ENCODE measurements at places on chromosomes 7 and 10.

GRCh38 chr7:27156916-27157701 lies 634 bp upstream of the HOXA7 start:
- peaks cover 52% of the 10 kb centered on the region for H3K4me1 ChIP-seq
- H3K36me3 ChIP-seq, result no peaks in the 10 kb centered on the region
- H3K4me3 ChIP-seq, result no peak overlapping the region
- no peak overlapping the region for H3K27ac ChIP-seq

GRCh38 chr10:3095373-3096139 lies 28.2 kb downstream of the PFKP start:
- H3K4me1 ChIP-seq, result peaks cover 63% of the 10 kb centered on the region
- H3K36me3 ChIP-seq, result peaks cover 14% of the 10 kb centered on the region
- H3K4me3 ChIP-seq, result no peak overlapping the region
- DNase-seq, result no peak
- H3K27me3 ChIP-seq, result no peaks in the 10 kb centered on the region

- no peak overlapping the region for H3K4me3 ChIP-seq
- H3K36me3 ChIP-seq, result no peaks in the 10 kb centered on the region
- no peaks in the 10 kb centered on the region for H3K4me1 ChIP-seq
- DNase-seq, result peak; percentile 67
Measured at GRCh38 chr10:78278058-78278404, 244.4 kb downstream of the RPS24 start.

DNA sequence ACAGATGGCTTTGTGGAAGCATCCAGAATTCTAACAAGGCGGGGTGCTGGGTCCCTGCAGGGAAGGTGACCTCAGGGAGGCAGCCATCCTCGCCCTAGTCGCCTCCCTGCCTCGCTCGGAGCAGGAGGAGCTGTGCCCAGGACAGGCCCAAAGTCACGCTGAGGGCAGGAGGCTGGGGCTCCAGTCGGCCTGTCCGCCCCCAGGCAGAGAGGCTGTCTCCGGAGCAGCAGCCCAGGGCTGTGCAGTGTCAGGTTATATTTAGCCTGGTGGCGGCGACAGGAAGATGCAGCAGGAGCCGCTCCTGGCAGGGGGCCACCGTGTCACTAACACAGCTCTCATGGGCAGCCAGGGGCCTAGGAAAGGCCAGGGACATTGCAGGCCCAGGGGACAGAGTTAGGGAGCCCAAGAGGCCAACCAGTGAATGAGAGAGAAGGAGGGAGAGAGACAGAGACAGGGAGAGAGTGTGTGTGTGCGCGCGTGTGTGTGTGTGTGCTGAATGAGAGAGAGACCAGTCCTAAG lies 13.5 kb downstream of the KCNH2 start:
- peaks cover 13% of the 10 kb centered on the region for H3K27me3 ChIP-seq
- peak; percentile 88 for DNase-seq
- peak overlapping the region; percentile 89 for H3K27ac ChIP-seq

DNA sequence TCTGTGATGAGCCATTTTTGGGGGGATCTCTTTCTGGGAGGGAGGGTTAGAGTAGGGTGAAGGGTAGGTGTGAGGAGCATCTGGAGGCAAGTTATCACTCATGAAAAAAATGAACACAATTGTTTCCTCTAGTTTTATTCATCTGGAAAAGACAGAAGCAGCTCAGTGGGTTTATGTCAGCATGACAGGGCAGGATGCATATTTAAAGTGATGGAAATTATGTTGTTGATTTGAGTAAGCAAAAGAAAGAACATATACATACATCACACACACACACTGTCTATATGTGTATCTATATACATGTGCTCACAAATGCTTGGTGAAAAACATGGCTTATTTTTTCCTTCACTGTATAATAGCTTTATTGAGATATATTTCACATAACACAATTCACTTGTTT lies 114.2 kb downstream of the ADCY1 start:
- no peaks in the 10 kb centered on the region for H3K27me3 ChIP-seq
- peaks cover 5% of the 10 kb centered on the region for H3K4me1 ChIP-seq
- H3K27ac ChIP-seq, result no peak overlapping the region

DNA sequence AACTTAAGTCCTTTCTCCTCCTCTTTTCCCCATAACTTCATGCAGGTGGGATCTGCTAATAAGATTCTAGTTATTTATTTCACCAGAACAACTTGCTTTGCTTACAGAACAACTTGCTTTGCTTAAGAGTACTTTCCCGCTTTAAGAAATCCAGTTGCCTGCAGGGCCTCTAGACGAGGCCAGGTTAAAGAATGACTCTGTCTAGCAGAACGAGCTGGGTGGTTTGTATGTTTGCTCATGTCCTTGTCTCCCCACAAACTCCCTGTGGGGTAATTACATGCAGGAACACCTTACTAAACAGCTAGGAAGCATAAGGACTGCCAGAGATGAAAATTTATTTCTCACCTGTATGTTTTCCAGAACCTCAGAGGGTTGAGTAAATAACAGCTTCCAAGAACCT lies 8.8 kb upstream of the FZD8 start:
- H3K4me1 ChIP-seq, result no peaks in the 10 kb centered on the region
- no peak overlapping the region for H3K4me3 ChIP-seq
- no peak overlapping the region for H3K27ac ChIP-seq

DNA sequence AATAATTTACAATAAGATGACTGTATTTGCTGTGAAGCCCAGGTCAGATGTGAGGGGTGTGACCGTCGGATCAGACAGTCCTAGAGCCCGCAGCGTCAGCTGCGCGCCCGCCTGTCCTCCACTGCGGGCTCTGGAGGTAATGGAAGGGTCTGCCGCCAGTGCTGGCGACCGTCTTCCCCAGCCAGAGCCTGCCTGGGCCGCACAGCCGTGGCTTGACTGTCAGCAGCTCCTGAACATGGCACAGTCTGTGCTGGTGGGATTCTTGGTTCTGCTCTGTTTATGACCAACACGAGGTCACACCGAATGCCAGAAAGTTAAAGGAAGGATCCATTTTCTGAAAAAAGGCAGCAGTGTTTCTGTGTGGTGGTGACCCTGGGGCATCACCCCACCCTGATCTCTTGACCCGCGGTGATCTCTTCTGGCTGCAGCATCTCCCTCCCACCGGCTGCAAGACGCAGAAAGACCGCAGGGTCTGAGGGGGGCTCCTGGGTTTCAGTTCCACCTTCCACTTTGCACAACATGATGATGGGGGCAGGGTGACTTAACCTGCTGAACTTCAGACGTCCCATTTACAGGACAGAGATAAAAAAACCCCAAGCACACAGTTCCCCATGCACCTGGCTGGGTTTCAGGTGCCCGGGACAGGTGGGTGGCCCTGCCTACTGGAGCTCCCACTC lies 103.7 kb downstream of the DNAJB6 start:
- no peaks in the 10 kb centered on the region for H3K27me3 ChIP-seq
- no peak overlapping the region for H3K27ac ChIP-seq
- DNase-seq, result no peak
- no peak overlapping the region for H3K4me3 ChIP-seq
- H3K4me1 ChIP-seq, result no peaks in the 10 kb centered on the region

DNA sequence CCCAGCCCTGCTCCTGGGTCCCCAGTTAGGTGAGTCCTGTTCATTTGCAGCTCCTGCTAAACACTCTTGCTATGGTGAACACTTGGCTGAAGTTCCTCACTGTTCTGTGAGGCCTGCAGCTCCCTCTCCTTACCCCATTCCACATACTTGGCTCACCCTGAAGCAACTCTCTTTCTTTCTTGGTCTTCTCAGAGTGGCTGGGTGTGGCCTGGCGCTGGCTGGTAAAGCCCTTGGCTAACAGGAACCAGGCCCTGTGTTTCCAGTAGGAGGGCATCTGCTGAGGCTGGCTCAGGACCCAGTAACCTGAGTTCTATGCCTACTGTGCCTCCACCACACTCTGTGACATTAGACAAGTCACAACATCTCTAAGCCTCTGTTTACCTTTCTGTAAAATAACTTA lies 53.1 kb upstream of the COL13A1 start:
- no peaks in the 10 kb centered on the region for H3K36me3 ChIP-seq
- H3K27me3 ChIP-seq, result no peaks in the 10 kb centered on the region
- no peak for DNase-seq
- no peak overlapping the region for H3K4me3 ChIP-seq
- H3K27ac ChIP-seq, result no peak overlapping the region

DNA sequence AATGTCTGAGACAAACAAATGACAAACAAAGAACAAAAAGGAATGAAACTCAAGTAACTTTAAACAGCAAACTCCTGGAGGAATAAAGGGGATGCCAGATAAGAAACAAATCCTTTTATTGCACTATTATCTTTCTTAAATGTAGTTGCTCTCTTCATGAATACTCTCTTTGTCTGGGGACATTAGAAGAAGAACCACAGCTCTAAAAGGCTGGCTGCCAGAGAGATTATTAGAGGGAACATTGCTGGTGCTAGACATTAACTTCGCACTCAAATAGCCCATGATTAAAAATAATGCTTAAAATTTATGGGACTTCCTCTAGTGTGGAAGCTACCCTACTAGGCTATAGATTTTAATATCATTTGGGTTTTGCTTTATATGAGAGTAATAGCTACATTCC lies 1330.4 kb downstream of the XPNPEP1 start:
- no peaks in the 10 kb centered on the region for H3K27me3 ChIP-seq
- no peak overlapping the region for H3K4me3 ChIP-seq
- no peak for DNase-seq
- H3K36me3 ChIP-seq, result no peaks in the 10 kb centered on the region
- no peaks in the 10 kb centered on the region for H3K4me1 ChIP-seq
- no peak overlapping the region for H3K27ac ChIP-seq

DNA sequence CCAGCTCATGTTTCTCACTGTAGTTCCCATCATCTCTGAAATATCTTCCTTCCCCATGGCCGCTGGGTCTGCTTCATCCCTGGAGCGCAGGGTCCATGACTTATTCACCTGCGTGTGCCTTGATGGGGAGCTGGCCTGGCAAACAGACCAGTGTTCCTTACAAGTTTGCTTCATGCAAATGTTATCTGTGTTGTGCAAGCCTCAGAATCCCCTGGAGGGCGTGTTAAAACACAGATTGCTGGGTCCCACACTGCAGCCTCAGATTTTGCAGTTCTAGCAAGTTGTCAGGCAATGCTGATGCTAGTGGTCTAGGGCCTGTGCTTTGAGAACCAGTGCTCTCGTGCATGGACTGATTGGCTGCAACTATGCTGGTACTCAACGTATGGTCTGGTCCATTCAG lies 7.2 kb upstream of the DMBT1 start:
- no peak overlapping the region for H3K4me3 ChIP-seq
- H3K27me3 ChIP-seq, result peaks cover 3% of the 10 kb centered on the region
- DNase-seq, result no peak
- H3K4me1 ChIP-seq, result no peaks in the 10 kb centered on the region

GRCh38 chr10:131788386-131788785 lies 112.4 kb upstream of the PPP2R2D start:
- DNase-seq, result no peak
- no peak overlapping the region for H3K27ac ChIP-seq
- H3K36me3 ChIP-seq, result no peaks in the 10 kb centered on the region
- no peaks in the 10 kb centered on the region for H3K4me1 ChIP-seq
- no peaks in the 10 kb centered on the region for H3K27me3 ChIP-seq

- peaks cover 100% of the 10 kb centered on the region for H3K27me3 ChIP-seq
- peaks cover 51% of the 10 kb centered on the region for H3K4me1 ChIP-seq
Measured at GRCh38 chr10:100746784-100747455, 1.5 kb downstream of the PAX2 start.

- H3K36me3 ChIP-seq, result peaks cover 16% of the 10 kb centered on the region
- H3K4me1 ChIP-seq, result peaks cover 4% of the 10 kb centered on the region
- no peak for DNase-seq
- no peak overlapping the region for H3K27ac ChIP-seq
- H3K4me3 ChIP-seq, result no peak overlapping the region
Measured at GRCh38 chr7:93238748-93239147, 6.6 kb downstream of the VPS50 start.

DNA sequence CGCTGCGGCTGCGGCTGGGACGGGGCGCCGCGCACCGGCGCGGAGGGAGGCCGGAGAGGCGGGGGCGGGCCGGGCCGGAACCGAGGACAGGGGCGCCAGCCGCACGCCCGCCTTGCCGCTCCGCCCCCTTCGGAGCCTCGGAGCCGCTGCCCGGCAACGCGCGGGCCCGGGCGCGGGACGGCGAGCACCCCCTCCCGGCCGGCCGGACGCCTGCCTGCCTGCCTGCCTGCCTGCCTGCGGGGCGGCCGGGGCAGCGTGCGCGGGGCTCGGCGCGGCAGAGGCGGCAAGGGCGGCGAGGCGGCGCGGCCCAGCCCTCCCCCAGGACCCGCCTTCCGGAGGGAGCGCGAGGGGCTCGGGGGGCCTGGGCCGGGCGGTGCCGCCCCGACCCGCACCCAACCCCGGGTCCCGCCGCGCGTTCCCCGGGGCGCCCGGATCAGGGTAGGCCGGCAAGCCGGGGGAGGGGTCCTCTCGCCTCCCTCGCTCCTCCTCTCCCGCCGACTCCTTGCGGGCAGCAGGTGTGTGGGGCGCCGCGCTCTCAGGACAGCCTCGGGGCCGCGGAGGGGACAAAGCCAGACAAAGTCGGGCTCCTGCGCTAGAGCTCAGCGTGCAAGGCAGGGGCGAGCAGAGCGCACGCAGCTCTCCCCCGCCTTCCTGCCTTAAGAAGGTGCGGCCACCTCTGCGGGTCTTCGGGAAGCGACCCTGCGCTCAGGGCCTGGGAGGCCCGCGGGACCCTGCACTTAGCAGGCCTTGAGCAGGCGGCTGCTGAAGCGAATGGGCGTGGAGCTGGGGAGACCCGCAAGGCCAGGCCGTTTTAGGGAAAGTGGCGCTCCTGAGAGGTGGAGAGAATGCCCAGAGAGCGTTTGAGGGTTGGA lies at the start of gene KIAA1549:
Gene KIAA1549 (minus strand): TSS at position 58 of the 872 bp plus-strand sequence. CDS start 120 bp downstream, outside the sequence.
- H3K27me3 ChIP-seq, result peaks cover 37% of the 10 kb centered on the region
- peak within 1 kb of the TSS; percentile 30 for H3K27ac ChIP-seq
- peaks cover 17% of the 10 kb centered on the region for H3K4me1 ChIP-seq
- no peaks in the 10 kb centered on the region for H3K36me3 ChIP-seq

DNA sequence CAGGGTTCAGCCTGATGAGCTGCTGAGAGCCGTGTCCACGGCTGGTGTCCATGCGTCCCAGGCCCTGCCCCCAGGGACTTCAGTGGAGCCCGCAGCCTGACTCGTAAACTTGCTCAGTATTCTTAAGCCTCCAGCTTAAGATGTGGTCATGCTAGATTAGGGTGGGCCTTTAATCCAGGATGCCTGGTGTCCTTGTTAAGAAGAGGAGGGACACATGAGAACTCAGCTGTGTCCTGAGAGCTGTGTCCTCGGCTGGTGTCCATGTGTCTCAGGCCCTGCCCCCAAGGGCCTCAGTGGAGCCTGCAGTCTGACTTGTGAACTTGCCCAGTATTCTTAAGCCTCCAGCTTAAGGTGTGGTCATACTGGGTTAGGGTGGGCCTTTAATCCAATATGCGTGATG lies 23.0 kb downstream of the DOCK1 start:
- H3K4me3 ChIP-seq, result no peak overlapping the region
- no peaks in the 10 kb centered on the region for H3K27me3 ChIP-seq
- H3K27ac ChIP-seq, result no peak overlapping the region

GRCh38 chr10:11835704-11836103 lies 12.5 kb downstream of the PROSER2 start:
- no peaks in the 10 kb centered on the region for H3K36me3 ChIP-seq
- peaks cover 5% of the 10 kb centered on the region for H3K4me1 ChIP-seq
- no peak overlapping the region for H3K27ac ChIP-seq
- DNase-seq, result no peak
- H3K27me3 ChIP-seq, result no peaks in the 10 kb centered on the region

GRCh38 chr10:71431239-71432100 lies 34.8 kb downstream of the CDH23 start:
- no peaks in the 10 kb centered on the region for H3K27me3 ChIP-seq
- DNase-seq, result no peak
- no peaks in the 10 kb centered on the region for H3K36me3 ChIP-seq
- H3K27ac ChIP-seq, result no peak overlapping the region

- DNase-seq, result peak; percentile 48
- H3K4me3 ChIP-seq, result no peak overlapping the region
- peaks cover 20% of the 10 kb centered on the region for H3K4me1 ChIP-seq
Measured at GRCh38 chr7:668139-668931, 58.2 kb upstream of the DNAAF5 start.

- no peaks in the 10 kb centered on the region for H3K36me3 ChIP-seq
- DNase-seq, result no peak
- H3K27me3 ChIP-seq, result peaks cover 21% of the 10 kb centered on the region
- H3K4me1 ChIP-seq, result no peaks in the 10 kb centered on the region
Measured at GRCh38 chr10:28304032-28304571, 1.2 kb upstream of the MPP7 start.
